Kidney capillary endothelial cell (primary cell): ENCODE measurements at places on chromosomes 13 and 19.

- no peak for DNase-seq
Observed at GRCh38 chr19:8515317-8515716, 1.4 kb upstream of the ZNF414 start.

- DNase-seq: no peak
Observed at GRCh38 chr19:31553846-31554215, 204.6 kb upstream of the TSHZ3 start.

- no peak for DNase-seq
Observed at GRCh38 chr13:113623491-113624234, 34.3 kb downstream of the ATP4B start.

GRCh38 chr13:100860866-100861265 lies 186.3 kb upstream of the TMTC4 start:
- DNase-seq: no peak

- DNase-seq: no peak
Observed at GRCh38 chr19:4577020-4577782, 17.7 kb upstream of the SEMA6B start.

DNA sequence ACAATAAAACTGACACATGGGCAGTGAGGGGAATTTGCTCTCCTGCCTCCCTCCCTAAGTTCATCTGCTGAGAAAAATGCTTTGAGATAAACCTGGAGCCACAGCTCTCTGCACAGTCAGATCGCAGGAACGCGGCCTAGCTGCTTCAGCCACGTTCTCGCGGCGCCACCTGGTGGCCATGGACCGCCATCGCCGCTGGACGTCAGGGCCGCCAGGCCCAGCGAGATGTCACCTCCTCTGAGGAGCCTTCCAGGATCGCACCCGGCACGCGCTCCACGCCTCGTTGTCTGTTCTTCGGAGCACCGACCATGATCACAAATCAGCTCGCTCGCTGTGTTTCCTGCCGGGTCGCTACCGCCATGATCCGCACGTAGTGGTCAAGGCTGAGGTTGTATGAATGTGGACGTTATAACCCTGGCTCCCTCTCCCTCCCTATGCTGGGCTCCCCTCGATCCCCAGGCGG lies 20.6 kb upstream of the USP29 start:
- DNase-seq: peak; percentile 5

DNA sequence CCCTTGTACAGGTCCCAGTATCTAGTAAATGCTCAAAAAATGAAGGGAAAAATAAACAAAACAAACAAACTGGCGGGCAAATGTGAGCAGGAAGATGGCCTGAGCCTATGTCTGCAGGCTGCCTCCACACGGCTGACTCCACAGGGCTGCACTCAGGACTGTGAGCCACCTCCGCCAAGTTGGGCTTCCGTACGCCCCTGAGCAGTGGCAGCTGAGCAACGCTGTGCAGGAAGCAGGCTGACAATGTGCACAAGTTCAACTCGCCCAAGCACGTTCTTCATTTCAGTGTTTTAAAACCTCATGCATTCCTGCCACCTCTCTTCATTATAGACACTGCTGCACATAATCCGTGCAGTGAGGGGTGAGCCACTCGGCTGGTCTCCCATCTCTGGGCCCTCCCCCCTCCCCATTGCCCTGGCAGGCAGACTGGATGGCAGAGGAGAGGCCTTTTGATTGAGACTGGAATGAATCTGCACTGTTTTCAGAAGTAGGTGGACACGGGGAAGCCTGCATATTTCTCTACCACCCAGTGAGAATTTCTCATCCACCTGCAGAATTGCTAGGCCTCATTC lies 915.3 kb downstream of the UQCRFS1 start:
- DNase-seq: no peak

- DNase-seq: peak; percentile 43
Observed at GRCh38 chr19:17830567-17831418, 9.5 kb upstream of the INSL3 start.

GRCh38 chr19:15449620-15450527 lies at the start of gene WIZ:
Gene WIZ (minus strand): TSS chr19:15449956. CDS start chr19:15448307, 1,649 bp downstream.
- DNase-seq: peak; percentile 58

GRCh38 chr13:91302111-91302510 lies 45.4 kb upstream of the MIR17HG start:
- DNase-seq: no peak

DNA sequence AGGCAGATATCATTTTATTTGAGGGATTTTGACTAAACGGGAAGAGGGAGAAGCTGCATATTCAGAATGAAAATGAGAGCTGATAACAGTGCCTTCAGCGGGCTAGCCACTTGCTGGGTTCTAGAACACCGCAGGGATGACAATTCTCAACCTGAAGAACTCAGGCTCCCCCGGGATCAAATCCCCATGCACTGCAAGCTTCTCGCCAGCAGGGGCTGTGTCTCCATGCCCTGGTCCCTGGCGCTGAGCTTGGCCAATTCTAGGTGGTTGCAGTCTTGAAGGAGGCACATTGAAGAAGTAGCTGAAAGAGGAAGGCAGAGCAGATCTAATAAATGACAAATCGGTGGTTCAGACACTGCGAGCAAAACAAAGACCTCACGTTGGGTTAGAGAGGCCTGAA lies 128.7 kb downstream of the UQCRFS1 start:
- no peak for DNase-seq

DNA sequence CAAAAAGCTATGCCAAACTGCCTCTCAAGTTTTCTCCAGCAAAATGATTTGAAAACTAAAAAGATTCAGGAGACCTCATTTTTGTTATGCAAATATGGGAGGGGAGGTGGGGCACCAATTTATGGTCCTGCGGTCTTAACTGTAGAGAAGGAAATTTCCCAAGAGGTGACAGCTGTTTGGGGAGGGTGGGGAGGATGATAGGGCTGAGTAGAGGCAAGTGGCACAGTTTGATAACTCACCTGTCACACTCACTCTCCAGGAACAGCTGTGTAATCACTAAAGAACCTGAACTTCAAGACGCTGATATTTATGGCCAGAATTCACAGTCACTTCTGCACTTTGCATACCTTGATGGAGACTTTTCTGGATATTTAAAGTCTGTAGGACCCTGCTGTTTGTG lies 232.9 kb upstream of the STARD13 start:
- DNase-seq: no peak

- DNase-seq: no peak
Observed at GRCh38 chr13:44790289-44790688, 199.0 kb downstream of the NUFIP1 start.

GRCh38 chr13:112781881-112782361 lies 92.1 kb downstream of the ATP11A start:
- peak; percentile 49 for DNase-seq

DNA sequence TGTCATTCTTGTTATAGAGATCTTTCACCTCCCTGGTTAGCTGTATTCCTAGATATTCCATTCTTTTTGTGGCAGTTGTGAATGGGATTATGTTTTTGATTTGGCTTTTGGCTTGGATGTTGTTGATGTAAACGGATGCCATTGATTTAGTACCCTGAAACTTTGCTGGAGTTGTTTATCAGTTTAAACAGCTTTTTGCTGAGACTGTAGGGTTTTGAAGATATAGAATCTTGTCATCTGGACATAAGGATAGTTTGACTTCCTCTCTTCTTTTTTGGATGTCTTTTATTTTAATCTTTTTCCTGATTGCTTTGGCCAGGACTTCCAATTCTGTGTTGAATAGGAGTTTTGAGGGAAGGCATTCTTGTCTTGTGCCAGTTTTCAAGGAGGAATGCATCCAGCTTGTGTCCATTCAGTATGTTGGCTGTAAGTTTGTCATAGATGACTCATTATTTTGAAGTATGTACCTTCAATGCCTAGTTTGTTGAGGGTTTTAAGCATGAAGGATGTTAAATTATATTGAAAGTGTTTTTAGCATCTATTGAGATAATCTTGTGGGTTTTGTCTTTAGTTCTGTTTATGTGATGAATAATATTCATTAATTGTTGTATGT lies 16.8 kb downstream of the ZNF431 start:
- DNase-seq: no peak

DNA sequence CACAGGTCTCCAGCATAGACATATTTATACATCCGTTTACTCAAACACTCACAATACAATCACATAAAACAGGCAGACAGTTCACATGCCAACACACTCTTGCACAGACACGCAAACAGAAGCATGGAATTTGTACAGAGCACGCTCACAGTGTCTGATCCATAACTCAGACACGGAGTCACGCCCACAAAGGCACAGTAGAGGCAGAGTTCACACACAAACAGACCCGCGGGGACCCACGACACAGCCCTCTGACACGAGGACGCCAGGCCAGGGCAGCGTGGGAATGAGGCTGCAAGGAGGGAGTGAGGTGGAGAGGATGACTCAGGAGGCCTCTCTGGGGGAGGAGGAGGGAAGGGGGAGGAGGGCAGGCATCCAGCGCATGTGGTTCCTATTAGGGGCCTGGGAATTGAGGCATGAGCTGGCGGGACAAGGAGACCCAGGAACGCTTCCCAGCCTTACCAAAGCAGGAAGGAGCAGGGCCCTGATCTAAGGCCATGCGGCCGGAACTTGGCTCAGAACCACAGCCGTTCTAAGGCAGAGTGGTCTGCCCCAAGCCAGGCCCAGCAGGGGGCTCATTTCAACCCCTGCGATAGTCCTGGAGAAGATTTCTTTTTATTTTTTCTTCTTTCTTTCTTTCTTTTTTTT lies 9.1 kb upstream of the OLFM2 start:
- peak; percentile 17 for DNase-seq

DNA sequence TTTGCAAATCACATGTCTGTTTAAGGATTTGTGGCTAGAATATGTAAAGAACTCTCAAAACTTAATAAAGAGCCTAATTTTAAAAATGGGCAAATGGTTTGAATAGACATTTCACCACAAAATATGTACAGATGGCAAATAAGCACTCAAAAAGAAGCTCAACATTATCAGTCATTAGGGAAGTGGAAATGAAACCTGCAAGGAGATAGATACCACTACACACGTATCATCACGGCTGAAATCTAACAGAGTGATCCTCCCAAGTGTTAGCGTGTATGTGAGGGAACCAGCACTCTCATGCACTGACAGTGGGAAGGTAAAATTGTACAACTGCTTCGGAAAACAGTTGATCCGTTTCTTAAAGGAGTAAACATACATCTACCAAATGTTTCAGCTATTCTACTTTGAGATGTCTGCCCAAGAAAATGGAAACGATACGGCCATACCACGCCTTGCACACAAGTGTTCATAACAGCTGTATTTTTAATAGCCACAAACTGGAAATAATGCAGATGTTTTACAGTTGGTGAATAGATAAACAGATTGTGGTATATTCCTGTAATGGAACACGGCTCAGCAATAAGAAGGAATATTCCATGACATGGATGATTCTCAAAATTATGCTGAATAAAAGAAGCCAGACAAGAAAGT lies 14.5 kb downstream of the ARHGEF7 start:
- no peak for DNase-seq

- no peak for DNase-seq
Observed at GRCh38 chr19:51467864-51468544, 9.8 kb upstream of the SIGLEC8 start.

DNA sequence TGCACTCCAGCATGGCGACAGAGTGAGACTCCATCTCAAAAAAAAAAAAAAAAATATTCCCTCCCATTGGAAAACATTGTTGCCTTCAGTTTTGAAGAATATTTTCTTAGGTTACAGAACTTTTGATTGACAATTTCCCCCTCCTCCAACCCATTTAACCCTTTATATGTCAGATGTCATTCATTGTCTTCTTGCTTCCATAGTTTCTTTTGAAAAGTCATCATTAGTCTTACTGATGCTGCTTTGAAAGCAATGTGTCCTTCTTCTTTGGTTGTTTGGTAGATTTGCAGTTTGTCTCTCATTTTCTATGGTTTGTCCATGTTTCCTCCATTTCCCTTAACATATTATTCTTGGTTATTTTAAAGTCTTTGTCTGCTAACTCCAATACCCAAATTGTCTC lies 25.4 kb downstream of the ZNF558 start:
- DNase-seq: no peak

GRCh38 chr19:10544753-10545251 lies 1.1 kb downstream of the ATG4D start:
- no peak for DNase-seq

DNA sequence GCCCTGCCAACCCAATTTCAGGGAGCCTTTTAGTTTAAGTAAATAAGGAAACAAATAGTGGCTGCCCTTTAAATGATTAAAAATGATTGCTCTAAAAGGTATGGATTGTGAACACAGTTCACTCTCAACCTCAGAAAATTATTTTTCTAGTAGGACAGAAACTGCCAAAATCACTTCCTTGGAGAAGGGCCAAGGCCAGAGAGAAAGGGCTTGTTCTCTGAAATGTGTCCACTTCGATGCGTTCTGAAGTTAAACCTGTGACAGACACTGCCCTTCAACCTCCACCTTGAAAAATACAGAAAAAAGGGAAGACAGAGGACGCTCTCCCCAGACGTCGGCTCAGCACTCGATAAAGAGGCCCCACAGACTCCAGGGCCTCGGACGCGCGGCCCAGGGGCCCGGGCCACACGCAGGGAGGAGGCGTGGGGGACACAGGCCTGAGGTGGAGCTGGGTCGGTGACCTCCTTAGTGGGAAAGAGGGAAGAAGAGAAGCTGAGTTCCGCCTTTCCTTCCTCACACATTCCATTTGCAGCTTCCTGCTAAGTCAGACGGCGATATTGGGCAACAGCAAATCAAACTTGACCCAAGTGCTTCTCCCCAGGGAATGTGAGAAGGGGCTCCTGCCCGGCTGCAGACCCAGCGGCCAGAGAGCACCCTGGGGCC lies 63.6 kb downstream of the RASA3 start:
- DNase-seq: no peak

- DNase-seq: peak; percentile 38
Observed at GRCh38 chr19:33868788-33869412, 72.2 kb downstream of the KCTD15 start.

DNA sequence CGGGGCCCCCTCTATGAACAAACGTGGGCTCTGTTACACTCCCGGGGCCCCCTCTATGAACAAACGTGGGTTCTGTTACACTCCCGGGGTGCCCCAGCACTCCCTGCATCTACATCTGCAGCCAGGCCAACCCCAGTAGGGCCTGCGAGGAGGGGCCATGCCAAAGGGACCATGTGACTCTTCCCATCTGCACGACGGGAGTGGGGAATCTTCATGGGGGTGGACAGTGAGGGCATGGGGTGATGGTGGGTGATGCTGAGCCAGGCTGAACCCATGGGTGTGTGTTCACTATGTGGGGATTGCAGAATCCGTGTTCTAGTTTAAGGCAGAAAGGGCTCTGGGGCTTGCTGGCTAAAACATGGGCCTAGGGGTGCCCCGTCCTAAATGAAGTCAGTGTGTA lies 69.9 kb upstream of the ARHGEF7 start:
- DNase-seq: no peak

DNA sequence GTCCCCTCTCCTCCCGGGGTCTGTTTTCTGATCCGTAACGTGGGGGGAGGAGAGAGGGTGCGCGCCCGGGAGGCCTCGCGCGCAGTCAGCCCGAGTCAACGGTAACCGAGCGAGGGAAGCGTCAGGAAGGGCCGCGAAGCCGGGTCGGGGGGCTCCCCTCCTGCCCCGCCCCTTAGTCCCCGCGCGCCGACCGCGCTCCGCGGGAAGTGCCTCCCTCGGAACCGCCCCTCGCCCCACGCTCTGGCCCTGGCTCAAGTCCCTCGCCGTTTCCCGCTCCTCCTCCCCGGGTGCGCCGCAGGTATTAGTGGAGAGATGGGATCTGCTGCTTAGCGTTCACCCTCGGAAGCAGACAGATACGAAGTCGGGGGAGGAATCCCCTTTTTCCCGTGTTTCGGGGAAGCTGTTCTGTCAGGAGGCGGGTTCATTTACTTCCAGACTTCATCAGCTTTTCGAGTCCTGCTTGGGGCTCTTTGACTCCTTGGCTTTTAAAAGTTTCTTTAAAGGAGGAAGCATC lies 770 bp downstream of the HNRNPM start:
- no peak for DNase-seq

GRCh38 chr13:98239162-98240076 lies 62.4 kb upstream of the RNF113B start:
- DNase-seq: no peak
